ENCODE measurements at places on chromosomes 2 and 18. TPM values are rescaled to one million over a fixed set of nuclear protein-coding genes. Genes with fewer than 3 reads are reported as not detected.

The RBM44 gene
- 0.53 TPM for total RNA-seq

The PTH2R gene
- 0.11 TPM for total RNA-seq

The IL1R1 gene
- 0.21 TPM for total RNA-seq

The CHST9 gene
- 0.05 TPM for total RNA-seq

The EML6 gene
- total RNA-seq, result 2.7 TPM

The GALR1 gene
- total RNA-seq, result not detected

The GREB1L gene
- total RNA-seq, result 2.2 TPM

The LIMS1 gene
- total RNA-seq, result 43.7 TPM

The ANKRD12 gene
- total RNA-seq, result 9.8 TPM

The SPC25 gene
- 9.7 TPM for total RNA-seq

The ITGB6 gene
- total RNA-seq, result 0.11 TPM

The IL1F10 gene
- not detected for total RNA-seq

The RFTN2 gene
- 2.3 TPM for total RNA-seq

The ANKRD30B gene
- 1.4 TPM for total RNA-seq

The TOGARAM2 gene
- not detected for total RNA-seq

The ANKRD62 gene
- not detected for total RNA-seq

The IHH gene
- total RNA-seq, result not detected

The GPR55 gene
- total RNA-seq, result 0.94 TPM

The HOXD3 gene
- 0.90 TPM for total RNA-seq

The SGO2 gene
- 6.6 TPM for total RNA-seq

The PROC gene
- not detected for total RNA-seq

The NEU2 gene
- not detected for total RNA-seq

The ZSWIM2 gene
- total RNA-seq, result not detected

The ABCG5 gene
- total RNA-seq, result not detected

The GPR35 gene
- total RNA-seq, result 0.16 TPM

The PAIP2B gene
- total RNA-seq, result 0.27 TPM

The ABHD1 gene
- 0.53 TPM for total RNA-seq

The GKN2 gene
- total RNA-seq, result not detected

The SERPINB3 gene
- not detected for total RNA-seq

The MC2R gene
- not detected for total RNA-seq

The SIX3 gene
- total RNA-seq, result not detected

The CAVIN2 gene
- total RNA-seq, result not detected

The ARHGAP25 gene
- total RNA-seq, result 0.91 TPM

The FARSB gene
- total RNA-seq, result 18.8 TPM

The CFAP221 gene
- total RNA-seq, result not detected

The ANKRD36B gene
- total RNA-seq, result 13.7 TPM

The LIMS3 gene
- not detected for total RNA-seq

The FAM228A gene
- not detected for total RNA-seq

The GAREM2 gene
- total RNA-seq, result 2.4 TPM

The CLEC4F gene
- not detected for total RNA-seq

The ANKRD30BL gene
- not detected for total RNA-seq

The SLC9A4 gene
- total RNA-seq, result not detected

The TMEM198 gene
- 4.2 TPM for total RNA-seq

The RRM2 gene
- 217 TPM for total RNA-seq

The CCDC74B gene
- 21.1 TPM for total RNA-seq

The POLR1B gene
- total RNA-seq, result 30.1 TPM

The KCTD1 gene
- 11.8 TPM for total RNA-seq

The TSN gene
- total RNA-seq, result 27.8 TPM

The TYMS gene
- total RNA-seq, result 37.3 TPM

The ALPI gene
- not detected for total RNA-seq

The RNF125 gene
- total RNA-seq, result 11.3 TPM

The NT5C1B gene
- total RNA-seq, result not detected

The DNAJC5G gene
- not detected for total RNA-seq

The MYOM1 gene
- 0.08 TPM for total RNA-seq
